ENCODE measurements at places on chromosomes 13 and 19.

DNA sequence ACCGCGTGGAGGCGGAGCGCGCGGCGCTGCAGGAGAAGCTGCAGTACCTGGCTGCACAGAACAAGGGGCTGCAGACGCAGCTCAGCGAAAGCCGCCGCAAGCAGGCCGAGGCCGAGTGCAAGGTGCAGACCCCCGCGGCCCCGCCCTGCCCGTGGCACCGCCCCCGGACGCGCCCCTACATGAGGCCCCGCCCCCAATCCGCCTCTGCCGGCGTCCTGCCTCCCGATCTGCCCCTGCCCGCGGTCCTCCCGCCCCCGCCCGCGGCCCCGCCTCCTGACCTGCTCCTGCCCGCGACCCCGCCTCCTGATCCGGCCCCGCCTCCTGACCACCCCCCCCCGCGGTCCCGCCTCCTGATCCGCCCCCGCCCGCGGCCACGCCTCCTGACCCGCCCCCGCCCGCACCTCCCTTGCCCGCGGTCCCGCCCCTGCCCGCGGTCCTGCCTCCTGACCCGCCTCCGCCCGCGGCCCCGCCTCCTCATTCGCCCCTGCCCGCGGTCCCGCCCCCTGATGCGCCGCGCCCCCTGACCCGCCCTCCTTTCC is 11.7 kb downstream of the PRR36 start:
- peak; percentile 67 for DNase-seq

DNA sequence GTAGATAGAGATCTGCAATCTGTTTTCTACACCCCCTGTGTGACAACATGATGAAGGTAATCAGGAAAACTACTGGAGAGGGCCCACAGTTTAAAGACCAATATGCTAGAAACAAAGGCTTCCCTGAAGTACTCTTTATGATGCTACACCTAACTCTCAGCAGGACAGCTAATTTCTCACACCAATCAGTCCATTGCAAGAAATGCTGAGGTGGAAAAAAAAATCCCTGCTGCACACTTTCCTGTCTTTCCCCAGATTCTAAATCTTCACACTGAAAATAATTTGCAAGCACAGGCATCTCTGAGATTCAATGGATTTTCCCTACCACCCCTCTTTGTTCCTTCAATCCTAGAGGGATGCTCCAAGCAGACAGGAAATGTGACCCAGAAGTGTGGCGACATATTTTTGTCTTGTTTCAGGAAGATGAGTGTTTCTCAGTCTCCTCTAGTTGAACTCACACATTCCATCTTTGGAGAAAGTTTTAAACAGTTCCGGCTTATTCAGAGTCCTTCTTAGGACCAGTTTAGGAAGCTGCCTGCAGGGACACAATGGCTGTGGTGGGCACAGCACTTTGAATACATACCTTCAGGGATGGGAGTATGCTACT is 671.6 kb downstream of the DIAPH3 start:
- DNase-seq, result no peak

DNA sequence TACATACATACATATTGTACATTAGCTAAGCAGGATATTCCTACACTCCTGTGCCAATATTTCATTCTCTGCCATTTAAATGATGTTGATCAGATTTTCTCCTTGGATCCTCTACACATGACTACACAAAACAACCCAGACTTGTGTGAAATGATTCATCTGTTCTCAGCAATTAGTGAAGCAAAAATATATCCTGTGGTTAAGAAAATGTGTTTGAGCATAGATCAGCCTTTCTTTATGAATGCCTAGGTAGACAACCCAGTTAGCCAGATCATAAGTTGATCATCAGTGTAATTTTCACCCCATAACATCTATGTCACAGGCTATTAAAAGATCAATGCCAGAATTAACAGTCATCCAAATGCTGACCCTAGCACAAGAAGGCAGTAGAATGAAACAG is 275.2 kb upstream of the EDNRB start:
- DNase-seq, result no peak

DNA sequence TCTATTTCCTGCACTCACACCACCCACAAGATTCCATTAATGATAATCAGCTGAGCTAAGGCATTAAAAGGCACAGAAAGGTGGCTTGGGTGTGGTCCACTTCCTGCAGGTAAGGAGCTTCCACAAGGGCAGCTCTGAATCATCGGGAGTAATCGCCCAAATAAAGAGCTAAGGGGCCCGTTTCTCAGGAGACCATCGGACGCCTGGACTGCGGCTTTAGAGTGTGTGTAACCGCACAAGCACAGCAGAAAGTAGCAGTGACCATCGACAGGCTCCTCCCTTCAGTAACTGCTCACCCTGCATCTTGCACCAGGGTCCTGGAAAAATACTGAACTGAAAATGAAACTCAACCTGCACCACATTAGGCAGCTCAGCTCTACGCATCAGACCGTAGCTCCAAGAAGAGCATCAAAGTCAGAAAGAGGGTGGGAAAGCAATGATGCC is 6.0 kb downstream of the STK24 start:
- no peak for DNase-seq

GRCh38 chr19:12994701-12995595 is at the start of gene NFIX:
Gene NFIX (plus strand): TSS chr19:12995475. CDS start chr19:12995838, 363 bp downstream.
- no peak for DNase-seq

- no peak for DNase-seq
These were observed 10.6 kb downstream of the CD70 start for GRCh38 chr19:6580313-6580712.

GRCh38 chr13:73355134-73355533 is 296.3 kb downstream of the KLF5 start:
- no peak for DNase-seq

DNA sequence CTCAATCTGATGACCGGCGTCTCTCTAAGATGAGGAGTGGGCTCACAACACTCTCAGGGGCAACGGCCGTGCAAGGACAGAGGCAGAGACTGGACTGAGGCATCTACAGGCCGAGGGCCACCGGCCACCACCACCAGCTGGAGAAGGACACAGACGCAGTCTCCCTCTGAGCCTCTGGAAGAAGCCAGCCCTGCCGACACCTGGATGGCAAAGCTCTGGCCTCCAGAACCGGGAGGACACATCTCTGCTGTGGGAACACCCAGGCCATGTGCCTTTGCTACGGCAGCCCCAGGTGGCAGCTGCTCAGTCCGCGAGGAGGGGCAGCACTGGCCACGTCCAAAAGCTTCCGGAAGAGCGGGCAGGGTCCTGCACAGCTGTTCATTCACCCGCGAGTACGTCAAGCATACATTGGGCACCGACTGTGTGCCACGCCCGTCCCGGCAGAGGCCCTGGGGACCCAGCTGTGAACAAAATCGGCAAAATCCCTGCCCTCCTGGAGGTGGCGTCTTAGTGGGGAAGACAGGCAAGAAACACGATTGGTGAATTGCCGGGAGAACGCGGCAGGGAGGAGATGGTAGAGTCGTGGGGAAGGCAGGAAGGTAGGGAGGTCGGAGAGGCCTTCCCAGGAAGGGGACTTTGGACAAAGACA is 17.1 kb downstream of the C2CD4C start:
- DNase-seq, result no peak

GRCh38 chr13:98731925-98732324 is 20.5 kb downstream of the SLC15A1 start:
- no peak for DNase-seq

DNA sequence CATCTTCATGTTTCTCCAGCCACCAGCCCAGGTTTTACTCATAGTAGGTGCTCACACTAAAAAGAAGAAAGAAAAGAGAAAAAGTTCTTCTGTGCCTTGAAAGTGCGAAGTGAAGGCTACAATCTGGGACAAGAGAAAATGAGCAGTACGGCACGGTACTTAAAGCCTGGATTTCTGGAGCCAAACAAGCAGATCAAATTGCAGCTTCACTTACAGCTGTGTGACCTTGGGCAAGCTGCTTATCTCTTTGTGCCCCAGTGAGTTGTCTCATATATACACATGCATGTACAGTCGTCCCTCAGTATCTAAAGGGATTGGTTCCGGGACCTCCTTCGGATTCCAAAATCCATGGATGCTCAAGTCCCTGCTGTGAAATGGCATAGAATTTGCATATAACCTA is 41.8 kb downstream of the GSX1 start:
- DNase-seq, result no peak

DNA sequence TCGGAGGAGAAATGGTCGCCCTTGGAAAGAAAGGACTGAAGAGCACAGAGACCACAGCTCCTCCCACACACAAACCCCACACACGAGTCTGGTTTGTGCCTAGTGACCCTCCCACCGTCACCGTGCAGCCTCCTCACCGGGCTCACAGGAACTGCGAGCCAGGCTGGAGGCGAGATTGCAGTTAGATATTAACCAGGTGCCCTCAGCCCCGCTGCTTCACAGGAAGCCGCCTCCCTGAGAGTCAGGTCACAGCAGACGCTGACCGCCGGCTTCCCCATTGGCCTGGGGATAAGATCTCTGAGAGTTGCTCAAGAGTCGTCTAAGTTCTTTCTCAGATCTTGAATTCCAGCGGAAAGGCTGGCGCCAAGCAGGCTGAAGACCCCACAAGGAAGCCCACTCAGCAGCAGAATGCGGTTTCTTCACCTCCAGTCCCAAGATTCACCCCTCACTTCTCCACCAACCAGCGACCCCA is 870 bp downstream of the ZNF44 start:
- peak; percentile 30 for DNase-seq

GRCh38 chr19:1169921-1170885 is 3.9 kb downstream of the SBNO2 start:
- DNase-seq, result no peak

DNA sequence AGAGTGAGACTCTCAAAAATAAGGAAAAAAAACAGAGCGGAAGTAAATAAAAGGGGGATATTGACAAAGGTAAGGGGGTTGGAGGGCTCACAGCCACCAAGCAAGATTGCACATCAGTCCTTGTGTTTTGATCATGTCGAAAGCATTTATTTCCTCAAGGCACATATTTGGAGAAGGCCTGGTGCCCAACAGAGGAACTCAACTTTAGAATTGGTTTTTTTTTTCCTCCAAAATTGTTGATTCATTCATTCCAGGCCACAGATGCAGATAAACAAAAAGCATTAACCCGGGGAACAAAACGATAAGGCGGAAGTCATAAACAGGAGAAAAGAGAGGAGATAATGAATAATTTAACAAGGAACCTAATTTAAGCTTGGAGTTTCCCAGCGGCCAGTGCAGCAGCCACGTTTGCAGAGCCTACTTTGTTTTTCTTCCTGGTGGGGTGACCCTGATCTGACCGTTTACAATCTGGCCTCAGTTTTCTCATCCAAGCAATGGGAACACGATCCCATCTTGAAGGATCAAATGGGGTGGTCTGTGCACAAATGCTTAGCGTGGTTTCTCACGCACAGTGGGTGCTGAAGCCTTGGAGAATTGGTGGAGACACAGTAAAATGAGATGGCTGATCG is 2.1 kb upstream of the PTPRS start:
- DNase-seq, result no peak

DNA sequence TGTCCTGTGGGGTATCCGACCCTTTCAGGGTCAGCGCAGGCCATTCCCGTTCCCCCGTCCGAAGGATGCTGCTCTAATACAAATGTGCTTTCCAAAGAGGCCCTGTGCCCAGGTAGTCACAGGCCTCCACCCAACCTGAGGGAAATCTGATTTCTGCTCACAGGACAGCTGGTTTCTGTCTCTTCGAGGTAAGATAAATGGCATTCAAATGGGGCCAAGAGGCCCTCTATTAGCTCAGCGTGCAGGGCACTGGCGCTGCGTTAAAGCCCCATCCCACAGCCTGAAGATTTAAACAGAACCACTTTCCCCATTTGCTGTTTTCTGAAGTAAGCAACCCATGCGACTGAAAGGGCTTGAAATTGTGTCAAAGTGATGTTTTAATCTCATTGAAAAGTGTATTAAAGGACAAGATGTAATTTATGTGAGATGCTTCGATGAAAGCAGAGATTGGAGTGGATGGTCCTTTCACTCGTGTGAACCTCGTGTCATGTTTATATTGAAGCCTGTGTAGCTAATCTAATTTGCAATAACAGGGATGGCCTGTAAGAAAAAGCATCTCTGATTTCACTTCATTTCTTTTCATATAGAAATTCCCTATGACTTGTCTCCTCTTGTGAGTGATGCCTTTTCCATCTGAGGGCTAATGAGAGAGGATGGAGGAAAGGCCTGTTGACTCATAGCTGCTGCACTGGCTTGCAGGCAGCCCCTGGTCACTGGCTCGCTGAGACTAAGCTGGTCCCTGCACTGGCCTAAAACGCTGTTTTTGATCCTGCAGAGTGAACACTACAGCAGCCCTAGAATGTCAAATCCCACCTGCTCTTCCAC is 7.3 kb upstream of the SOX1 start:
- DNase-seq, result no peak

DNA sequence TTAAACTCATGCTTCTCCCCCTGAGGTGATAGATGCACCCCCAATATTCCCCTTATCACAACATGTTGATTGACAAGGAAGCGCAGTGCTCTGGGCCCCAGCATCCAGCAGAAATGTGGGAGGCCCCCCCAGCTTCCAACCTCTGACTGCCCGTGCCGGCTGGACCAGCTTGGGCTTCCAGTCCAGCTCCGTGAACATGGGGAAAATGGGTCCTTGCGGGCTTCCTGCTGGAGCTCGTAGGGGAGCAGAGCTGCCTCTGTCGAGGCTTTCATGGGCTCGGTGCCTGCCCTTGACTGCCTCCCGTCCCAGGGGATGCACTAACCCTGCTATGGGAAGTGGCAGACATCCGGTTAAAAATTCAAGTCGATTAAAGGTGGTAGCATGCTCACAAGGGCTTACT is 188.9 kb downstream of the COL4A1 start:
- DNase-seq, result no peak

DNA sequence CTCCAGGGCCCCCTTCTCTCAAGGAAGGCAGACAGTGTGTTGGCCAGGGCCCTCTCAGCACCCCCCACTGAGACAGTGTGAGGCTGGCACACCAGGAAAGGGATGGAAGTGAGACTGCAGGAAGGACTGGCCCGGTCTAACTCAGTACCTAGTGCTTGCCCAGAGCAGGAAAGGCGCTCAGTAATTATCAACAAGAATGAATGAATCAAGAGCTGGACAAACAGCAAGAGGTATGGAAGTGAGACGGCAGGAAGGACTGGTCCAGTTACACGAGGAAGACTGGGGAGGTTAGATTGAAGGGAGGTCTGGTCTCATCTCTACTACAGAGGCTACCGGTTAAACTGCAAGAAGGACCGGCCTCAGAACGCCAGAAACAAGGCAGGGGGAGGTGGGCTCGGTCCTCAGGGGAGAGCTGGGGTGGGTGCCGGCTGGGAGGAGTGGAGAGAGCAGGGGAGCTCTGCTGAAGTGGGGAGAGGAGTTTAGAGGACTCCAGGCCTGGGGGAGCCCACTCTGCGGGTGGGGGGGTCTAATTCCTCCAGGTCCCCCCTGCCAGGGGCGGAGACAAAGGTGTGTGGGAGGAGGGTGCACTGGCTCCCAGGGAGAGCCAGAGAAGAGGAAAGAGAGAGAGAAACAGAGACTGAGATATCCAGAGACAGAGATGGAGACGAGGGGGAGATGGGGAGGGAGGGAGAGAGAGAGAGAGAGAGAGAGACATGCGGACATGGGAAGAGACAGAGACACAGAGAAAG is 1.1 kb downstream of the SLC8A2 start:
- no peak for DNase-seq

DNA sequence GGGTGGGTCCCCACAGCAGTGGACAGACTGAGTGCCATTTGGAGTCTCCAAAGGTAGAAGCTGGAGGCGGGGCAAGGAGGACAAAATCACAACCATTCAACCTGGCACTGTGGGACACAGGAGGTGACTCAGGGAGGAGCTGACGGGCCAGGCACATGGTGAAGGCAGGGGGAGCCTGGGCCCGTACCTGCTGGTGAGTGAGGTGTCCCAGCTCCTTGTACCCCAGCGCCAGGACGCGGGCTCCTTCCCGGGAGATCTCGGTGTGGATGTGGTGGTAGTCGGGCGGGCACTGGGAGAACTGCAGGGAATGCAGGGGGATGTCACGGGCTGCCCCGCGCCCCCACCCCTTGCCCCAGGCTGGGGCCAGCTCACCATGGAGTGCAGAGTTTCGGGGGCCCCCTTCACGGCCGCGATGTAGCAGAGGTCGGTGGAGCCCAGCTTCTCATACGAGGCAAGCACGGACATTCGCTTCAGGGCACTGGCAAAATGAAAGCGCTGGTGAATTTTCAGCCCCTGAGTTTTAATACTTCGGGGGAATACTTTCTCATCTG is 9.8 kb downstream of the ATP13A1 start:
- no peak for DNase-seq

All from stimulated activated CD4-positive, alpha-beta T cell treated with anti-CD3 and anti-CD28 coated beads, Interleukin-4, amount 100 ng/mL, for 48 hours (primary cell).